HT1080 (cell line): ENCODE measurements at places on chromosomes 5 and 9. TPM values are rescaled to one million over a fixed set of nuclear protein-coding genes. Genes with fewer than 3 reads are reported as not detected.

DNA sequence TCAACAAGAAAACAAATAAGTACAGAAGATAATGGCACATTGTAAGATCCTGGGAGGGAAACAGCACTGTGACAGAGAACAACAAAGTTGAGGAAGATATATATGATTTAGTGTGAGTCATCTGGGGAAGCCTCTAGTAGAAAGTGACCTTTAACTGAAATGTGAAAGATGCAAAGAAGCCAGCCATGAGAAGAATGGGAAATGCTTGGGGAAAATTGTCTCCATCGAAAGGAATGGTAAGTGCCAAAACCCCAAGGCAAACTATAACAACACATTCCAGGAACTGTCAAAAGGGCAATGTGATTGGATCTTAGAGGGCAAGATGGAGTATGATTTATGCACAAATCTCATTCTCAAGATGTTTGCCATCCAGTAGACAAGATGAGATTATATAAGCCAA lies 537.8 kb upstream of the BRINP1 start:
- no peak for DNase-seq

The FOXD4 gene
- 1.1 and 1.2 TPM in 2 replicates for total RNA-seq

The GALT gene
- total RNA-seq: 11.2 and 15.0 TPM in 2 replicates

- DNase-seq: peak; percentile 88
These were observed 445.0 kb upstream of the TRPC7 start for GRCh38 chr5:136810261-136810801.

DNA sequence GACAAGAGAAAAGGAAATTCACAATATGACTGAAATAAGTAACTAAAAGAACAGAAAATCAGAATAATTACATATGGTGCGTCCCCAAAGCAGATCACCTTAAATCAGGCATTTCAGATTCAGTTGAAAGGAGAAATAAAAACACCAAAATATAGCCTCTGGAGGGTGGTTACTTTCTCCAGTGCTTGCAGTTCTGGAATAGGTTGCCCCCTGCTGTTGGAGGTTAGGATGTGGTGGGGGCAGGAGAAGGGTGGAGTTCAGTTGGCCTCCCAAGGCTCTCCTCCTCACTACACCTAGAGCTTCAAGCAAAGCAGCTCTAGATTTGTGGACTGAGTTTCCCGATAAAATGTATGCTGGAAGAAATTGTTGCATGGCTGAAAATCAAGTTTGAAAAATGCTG lies 338.2 kb upstream of the TLE4 start:
- DNase-seq: peak; percentile 56

The HAPLN1 gene
- not detected in 2 replicates for total RNA-seq

DNA sequence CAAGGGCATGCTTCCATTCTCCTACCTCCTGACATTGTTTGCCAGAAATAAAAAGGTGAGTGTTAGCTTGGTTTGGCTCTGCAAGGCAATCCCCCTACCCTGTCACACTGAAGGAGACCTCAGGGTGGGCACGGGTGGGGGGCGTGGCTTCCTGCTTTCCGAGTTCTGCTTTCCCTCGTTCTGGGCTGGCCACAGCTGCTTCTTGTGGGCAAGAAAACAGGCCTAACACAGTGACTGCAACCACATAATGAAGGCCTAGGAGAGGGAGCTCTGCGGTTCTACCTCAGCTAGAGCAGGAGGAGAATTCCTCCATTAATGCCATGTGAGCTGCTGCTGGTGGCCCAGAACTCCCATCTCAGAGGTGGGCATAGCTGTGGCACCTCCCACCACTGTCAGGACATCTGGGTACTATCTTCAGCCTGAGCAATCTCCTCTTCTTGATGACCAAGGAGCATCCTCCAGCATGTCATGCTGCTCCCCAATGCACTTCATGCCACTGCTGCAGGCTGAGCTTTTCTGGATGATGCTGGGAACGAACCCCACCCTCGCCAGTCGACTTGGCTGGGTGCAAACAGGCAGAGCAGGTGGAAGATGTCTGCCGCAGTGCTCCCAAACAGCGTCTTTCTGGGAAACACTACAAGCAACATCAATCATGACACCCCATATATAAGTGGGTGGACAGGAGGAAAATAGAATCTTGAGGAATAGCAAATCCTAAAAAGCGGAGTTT lies 139.5 kb upstream of the RAPGEF1 start:
- DNase-seq: no peak

DNA sequence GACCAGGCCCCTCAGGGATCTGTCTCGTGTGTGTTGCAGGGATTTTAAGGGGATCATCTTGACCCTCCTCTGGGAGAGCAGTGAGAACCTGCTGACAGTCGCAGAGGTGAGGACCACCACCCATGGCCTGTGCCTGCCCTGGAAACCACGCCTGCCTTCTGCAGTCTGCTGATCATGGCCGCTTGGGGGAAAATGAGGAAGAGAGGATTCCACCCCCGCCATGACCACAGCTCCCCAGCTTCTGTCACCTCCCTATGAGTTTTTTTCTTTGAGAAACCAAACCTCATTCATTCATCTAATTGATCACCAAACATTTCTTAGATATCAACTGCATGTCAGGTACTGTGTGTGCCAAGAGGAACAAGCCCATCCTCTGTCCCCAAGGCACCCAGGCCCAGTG lies 46.3 kb upstream of the TDRD7 start:
- no peak for DNase-seq

DNA sequence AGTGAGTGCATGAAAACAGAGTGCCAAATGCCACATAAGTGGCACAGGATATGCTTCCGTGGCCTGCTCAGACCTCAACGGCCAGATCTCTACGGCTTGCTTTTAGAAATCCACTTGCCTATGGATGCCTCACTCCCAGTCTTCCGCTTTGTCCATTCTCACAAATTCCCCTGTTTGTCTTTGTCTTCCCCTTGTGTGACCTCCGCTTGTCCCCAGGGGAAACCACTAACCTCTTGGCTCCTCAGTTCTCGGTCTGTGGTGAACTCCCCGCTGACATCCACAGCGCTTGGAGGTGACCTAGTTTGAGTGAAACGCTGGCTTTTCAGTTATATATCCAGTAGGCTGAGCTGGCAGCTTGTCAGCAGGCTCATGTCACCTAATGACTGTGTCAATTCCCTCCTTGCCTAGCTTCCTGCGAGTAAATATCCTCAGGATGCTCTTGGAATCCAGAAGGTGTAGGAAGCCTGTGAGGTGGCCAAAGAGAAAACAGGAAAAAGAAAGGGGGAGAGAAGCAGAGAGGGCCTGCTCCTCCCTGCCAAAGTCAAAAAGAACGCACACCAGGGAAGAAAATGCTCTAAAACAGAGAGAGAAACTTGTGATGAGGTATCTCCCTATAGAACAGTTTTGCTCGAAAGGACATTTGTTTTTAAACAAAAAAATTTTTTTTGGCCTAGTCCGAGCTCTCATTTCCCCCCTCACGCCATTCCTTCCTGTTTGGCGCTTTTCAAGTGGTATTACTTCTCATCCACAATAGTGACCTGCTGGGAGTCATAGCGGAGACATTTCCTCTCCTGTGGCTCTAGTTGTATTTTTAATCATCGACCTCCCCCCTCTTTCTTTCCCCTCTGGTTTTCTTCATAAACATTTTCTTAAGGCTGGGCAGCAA lies 101.6 kb upstream of the SPRY4 start:
- peak; percentile 61 for DNase-seq

- DNase-seq: no peak
These were observed at the start of gene NIM1K for GRCh38 chr5:43191740-43192557. Gene NIM1K, plus strand, starts transcription at chr5:43192225. Its CDS starts 53,551 bp downstream, at chr5:43245776.

DNA sequence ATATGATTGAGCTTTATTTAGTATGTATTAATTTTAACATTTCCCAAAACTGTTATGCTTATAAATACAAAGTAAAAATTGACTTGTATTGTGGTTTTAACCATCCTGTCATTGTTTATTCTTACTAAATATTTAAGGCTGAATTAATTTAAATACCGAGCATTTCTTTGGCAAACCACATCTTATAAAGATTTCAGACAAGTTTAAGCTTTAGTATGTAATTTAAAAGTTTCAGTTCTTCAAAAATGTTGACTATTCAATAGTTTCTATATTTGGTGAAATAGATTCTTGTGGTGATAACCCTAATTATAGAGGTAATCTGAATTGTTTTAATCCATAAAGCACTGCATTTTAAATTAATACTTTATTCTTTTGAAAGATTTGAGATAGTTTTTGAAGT lies 65.5 kb downstream of the CCNH start:
- no peak for DNase-seq

DNA sequence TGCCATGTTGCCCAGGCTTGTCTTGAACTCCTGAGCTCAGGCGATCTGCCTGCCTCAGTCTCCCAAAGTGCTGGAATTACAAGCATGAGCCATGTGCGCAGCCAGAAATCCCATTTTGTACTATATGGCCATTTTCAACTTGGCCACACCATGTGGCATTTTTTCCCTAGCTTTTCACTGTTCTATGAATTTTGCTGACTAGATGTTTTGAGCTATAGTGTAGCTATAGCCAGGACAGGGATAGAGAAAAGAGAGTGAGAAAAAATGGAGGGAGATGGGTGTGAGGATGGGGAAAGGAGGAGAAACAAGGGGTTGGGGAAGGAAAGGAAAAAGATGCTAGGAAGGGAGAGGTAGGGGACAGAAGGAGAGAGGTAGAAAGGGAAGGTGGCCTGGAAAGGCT lies 46.4 kb downstream of the DMXL1 start:
- no peak for DNase-seq

DNA sequence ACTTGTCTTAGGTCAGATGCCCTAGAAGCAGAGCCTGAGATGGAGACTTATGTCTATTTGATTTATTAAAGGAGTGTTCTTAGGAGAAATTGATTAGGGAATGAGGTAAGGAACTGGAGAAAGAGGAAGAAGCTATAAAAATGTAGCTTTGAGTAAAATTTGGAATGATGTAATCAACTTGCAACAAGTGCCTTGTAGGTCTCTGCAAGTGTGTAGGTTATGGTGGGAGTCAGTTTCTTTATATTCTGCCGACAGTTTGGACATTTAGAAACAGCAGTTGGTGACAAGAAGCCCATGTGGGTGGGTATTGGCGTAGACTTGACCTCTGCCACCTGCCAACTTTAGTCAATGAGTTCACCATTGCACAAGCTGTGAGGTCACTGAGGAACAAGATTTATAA lies 986.5 kb downstream of the CDH18 start:
- DNase-seq: no peak

The MAMDC4 gene
- 5.5 and 7.4 TPM in 2 replicates for total RNA-seq

DNA sequence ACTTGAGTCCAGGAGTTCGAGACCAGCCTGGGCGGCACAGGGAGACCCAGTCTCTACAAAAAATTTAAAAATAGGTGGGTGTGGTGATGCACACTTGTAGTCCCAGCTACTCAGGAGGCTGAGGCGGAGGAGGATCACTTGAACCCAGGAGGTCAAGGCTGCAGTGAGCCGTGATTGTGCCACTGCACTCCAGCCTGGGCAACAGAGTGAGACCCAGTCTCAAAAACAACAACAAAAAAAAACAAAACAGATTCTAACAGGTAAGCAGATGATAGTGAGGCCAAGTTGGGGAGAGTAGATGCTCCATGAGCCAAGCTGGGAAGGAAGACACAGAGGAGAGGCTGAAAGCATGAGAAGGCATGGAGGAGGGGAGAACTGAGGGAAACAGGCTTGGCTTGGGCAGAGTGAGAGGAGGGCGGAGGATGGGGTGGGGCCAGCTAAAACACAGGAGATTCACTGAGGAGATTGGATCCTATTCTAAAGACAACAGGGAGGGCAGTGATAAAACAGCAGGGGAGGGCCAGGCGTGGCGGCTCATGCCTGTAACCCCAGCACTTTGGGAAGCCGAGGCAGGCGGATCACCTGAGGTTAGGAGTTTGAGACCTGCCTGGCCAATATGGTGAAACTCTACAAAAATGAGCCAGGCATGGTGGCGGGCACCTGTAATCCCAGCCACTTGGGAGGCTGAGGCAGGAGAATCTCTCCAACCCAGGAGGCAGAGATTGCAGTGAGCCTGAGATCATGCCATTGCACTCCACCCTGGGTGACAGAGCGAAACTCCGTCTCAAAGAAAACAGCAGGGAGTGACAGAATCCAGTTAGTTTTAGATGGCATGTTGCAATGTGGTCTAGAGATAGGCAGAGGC lies 8.4 kb downstream of the RPS14 start:
- DNase-seq: no peak

DNA sequence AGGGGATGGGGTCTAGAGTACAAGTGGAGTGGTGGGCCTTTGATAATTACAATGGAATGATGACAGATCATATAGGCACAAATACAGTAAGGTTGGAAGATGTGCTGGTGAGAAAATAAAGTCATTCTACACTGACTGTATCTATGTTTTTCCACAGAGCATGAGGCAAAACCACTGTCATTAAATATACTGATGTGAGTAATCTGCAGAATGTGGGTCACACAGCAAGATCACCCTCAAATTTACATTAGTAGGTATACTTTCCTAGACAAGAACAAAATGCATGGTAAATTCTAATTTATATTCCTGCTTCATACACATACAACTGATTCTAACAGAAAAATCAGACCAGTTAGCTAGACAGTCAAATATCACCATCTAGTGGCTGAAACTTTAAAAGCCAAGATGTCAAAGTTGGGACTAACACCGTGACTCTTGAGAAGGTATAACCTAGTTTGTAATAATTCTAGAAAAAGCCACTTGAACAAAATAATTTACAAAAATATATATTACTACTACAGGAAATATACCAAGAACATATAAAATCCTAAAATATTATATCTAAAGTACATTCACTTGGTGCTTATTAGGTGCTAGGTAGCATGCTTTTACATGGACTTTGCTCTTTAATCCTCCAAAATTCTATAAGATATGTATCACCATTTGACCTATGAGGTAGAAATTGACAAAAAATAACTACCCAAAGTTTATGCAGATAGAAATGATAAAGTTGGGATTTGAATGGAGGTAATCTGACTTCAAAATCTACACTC lies 19.5 kb downstream of the TTC33 start:
- DNase-seq: peak; percentile 61

GRCh38 chr9:34559624-34560455 lies 29.7 kb downstream of the CNTFR start:
- DNase-seq: peak; percentile 54

The FOXD4L4 gene
- total RNA-seq: 0.14 and 0.70 TPM in 2 replicates

- DNase-seq: no peak
These were observed 136.5 kb downstream of the PHF2 start for GRCh38 chr9:93712896-93713295.
